ENCODE measurements at places on chromosomes 3 and 15. TPM values are rescaled to one million over a fixed set of nuclear protein-coding genes. Genes with fewer than 3 reads are reported as not detected.

DNA sequence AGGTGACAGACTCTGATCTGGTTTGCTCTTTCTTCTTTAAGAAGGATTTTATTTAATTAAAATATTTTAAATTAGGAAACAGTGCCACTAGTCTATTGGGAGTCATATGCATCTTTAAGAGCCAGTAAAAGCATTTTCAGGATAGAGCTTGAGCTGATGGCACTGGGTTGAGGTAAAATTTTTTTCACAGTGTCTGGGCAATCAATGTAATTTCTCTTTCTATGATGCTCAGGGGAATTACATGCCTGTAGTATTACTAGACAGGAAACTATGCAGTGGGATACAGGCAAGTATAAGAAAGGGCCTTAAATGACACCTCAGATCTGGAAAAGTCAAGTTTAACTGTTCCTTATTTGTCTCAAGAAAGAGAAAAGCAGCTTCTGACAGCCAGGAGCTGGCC, 76.4 kb downstream of the GAP43 start:
- H3K27me3 ChIP-seq = no peaks in the 10 kb centered on the region
- H3K4me3 ChIP-seq = no peak overlapping the region
- H3K27ac ChIP-seq = no peak overlapping the region
- H3K4me1 ChIP-seq = peaks cover 4% of the 10 kb centered on the region

- no peak overlapping the region for H3K4me3 ChIP-seq
- H3K4me1 ChIP-seq = no peaks in the 10 kb centered on the region
- H3K27ac ChIP-seq = no peak overlapping the region
- no peaks in the 10 kb centered on the region for H3K36me3 ChIP-seq
- no peaks in the 10 kb centered on the region for H3K27me3 ChIP-seq
- no peak for DNase-seq
Measured at GRCh38 chr3:2061360-2061759, 37.3 kb upstream of the CNTN4 start.

- H3K4me1 ChIP-seq = no peaks in the 10 kb centered on the region
- DNase-seq = no peak
- peaks cover 5% of the 10 kb centered on the region for H3K27me3 ChIP-seq
- no peak overlapping the region for H3K27ac ChIP-seq
- H3K4me3 ChIP-seq = no peak overlapping the region
Measured at GRCh38 chr3:131702146-131702545, 199.4 kb upstream of the MRPL3 start.

GRCh38 chr3:100260081-100260684, 609 bp upstream of the TBC1D23 start:
- peaks cover 58% of the 10 kb centered on the region for H3K4me1 ChIP-seq

DNA sequence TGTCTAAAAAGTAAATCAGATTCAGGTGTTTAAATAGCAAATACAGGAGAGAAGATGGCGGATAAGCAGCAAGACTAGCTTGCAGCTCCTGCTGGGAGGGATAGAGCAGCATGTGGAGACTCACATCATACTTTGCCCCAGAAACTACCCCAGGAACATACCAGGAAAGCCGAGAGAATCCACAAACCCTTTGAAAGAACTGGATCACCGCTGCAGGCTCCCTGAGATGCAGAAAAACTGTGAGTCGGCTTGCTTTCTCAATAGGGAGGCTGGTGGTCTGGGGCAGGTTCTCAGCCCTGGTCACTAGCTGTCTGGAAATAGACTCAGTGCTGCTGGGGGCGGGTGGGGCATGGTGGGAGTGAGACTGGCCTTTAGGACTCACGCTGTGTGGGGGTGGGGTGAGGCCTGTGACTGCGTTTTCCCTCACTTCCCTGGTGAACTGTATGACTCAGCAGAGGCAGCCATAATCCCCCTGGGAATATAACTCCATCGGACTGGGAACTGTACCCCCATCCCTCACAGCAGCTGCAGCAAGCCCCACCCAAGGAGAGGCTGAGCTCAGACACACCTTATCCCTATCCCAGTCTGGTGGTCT, 142.8 kb downstream of the CNTN6 start:
- H3K36me3 ChIP-seq = no peaks in the 10 kb centered on the region
- DNase-seq = no peak
- no peaks in the 10 kb centered on the region for H3K27me3 ChIP-seq
- no peaks in the 10 kb centered on the region for H3K4me1 ChIP-seq
- H3K4me3 ChIP-seq = no peak overlapping the region

DNA sequence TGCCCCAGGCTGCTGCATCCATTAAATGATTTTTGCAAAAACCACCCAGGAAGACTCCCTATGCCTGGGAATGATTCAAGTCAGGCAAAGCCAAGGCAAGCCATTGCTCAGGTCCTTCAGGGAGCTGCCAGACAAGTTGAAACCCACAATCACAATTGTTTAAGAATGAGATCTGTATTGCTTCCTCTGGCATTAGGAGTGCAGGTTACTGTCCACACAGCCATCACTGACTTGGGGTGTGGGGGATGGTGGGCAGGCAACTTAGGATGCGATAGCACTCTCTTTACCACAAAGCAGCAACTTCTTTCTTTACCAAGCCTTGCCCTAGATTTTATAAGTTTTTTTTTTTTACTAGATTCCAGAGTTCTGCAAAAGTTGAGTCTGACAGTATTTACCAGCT, 15.0 kb upstream of the IL20RB start:
- no peak for DNase-seq
- peaks cover 16% of the 10 kb centered on the region for H3K36me3 ChIP-seq
- H3K27ac ChIP-seq = no peak overlapping the region
- no peak overlapping the region for H3K4me3 ChIP-seq
- no peaks in the 10 kb centered on the region for H3K27me3 ChIP-seq

DNA sequence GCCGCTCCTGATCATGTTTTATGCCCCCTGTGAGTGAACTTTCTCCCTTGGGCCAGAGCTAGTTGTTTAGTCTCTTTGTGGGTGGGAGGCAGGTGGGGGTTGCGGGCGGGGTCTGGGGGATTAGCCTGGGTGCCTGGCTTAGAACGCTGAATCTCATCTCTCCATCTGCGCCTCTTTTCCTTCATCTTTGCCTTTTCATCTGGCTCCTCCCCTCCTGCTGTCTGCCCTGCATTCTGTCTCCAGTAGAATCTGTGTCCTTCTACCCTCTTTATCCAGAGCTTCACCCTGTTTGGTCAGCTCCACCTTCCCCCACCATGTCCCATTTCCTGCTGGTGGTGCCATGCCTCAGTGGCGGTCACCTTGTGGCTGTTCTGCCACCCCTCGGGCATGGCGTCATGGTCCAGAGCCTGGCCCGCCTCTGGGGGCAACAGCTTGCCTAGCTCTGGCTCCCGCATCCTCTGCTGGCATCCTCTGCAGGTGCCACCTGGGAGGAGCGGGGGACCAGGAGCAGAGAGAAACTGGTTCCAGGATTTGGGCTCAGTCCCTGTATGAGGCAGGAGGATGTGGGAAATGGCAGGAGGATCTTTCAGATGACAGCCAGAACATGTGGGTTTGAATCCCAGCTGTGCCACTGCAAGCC, 44.3 kb downstream of the PDIA5 start:
- no peak overlapping the region for H3K4me3 ChIP-seq
- no peak overlapping the region for H3K27ac ChIP-seq
- DNase-seq = no peak

DNA sequence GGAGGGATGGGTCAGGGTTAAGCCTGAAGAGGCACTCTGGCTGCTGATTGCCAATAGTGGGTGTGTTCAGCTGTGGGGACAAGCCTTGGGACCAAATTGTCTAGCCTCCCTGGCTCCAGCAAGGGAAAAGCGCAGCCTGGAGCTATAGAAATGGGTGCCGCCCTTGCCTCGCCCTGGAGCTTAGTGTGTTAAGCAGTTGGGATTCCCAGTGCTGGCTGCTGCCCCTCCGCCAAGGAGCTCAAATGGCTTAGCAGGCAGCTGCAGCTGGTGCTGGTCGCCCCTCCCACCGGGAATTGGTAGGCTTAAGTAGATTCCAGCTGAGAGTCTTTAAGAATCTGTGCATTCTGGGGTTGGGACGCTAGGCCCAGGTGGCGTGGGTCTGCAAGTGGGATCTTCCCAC, 662.9 kb upstream of the TBL1XR1 start:
- H3K4me1 ChIP-seq = no peaks in the 10 kb centered on the region
- H3K27me3 ChIP-seq = no peaks in the 10 kb centered on the region

Gene LRRC57
- 14.7 TPM for total RNA-seq

Gene SAMD7
- not detected for total RNA-seq

Gene ABI3BP
- total RNA-seq = not detected

Gene C15orf62
- 0.33 TPM for total RNA-seq

Data from activated naive CD4-positive, alpha-beta T cell treated with anti-CD3 and anti-CD28 coated beads for 36 hours (primary cell).